T-helper 2 cell treated with Interferon-gamma antibody and Interleukin-4, amounts not matched to agents 100 ng/mL and 5 ng/mL, for 36 hours (primary cell): ENCODE measurements at places on chromosomes 2 and 18. TPM values are rescaled to one million over a fixed set of nuclear protein-coding genes. Genes with fewer than 3 reads are reported as not detected.

Gene LOXHD1
- total RNA-seq = not detected in 2 replicates

Gene HOXD11
- total RNA-seq = not detected in 2 replicates

Gene MALL
- not detected in 2 replicates for total RNA-seq

Gene MYOM1
- total RNA-seq = 1.5 and 1.8 TPM in 2 replicates

Gene KIAA2012
- not detected in 2 replicates for total RNA-seq

Gene SPATA3
- total RNA-seq = not detected in 2 replicates

Gene MYL1
- total RNA-seq = not detected in 2 replicates

Gene NOSTRIN
- total RNA-seq = not detected in 2 replicates

Gene ETAA1
- 9.5 and 9.8 TPM in 2 replicates for total RNA-seq

Gene EMILIN2
- 38.3 and 44.2 TPM in 2 replicates for total RNA-seq
